Activated T-helper 9 cell treated with anti-CD3 and anti-CD28 coated beads, Interleukin-2, amount 50 U/mL, for 16 hours (primary cell): ENCODE measurements at places on chromosomes 6 and 20.

DNA sequence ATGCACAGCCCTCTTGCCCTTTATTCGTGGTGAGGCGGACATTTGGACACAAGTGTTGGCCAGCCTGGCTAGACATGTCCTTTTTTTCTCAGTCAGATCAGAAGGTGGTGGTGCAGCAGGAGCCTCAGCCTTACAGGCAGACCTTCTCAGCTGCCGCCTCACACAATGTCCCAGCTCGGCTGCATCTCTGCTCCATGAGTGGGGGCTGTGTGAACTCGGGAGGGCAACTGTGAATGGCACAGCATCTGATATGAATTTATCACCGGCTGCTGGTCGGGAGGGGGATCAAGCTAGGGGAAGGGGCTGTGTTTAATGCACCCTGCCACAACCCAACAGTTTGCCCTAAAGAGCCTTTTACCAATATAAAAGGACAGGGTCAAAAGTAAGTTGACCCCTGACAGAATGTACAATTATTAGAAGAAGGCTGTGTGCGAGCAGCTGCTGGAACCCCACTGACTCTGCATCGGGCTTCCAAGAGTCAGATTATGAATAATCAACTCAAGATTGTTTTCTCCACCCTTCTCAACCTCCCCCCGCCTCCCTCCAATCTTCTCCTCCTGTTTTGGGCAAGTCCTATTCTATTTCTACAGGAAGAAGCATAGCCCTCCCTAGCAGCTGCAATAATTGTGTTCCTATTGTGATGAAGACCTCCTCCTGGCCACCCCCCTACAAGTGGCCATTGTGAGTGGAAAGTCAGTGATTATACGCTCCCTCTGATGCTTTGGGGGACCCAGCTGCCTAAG lies 245.2 kb downstream of the PKHD1 start:
- DNase-seq = no peak

DNA sequence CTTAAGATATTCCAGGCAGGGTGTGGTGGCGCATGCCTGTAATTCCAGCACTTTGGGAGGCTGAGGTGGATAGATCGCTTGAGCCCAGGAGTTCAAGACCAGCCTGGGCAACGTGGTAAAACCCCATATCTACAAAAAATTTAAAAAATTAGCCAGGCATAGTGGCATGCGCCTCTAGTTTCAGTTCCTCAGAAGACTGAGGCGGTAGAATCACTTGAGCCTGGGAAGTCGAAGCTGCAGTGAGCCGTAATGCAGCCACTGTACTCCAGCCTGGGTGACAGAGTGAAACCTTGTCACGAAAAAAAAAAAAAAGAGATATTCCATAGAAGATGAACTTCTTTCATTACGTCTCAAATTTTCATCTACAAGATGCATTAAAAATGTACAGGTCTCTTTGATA lies 46.7 kb upstream of the ISM1 start:
- DNase-seq = no peak

- no peak for DNase-seq
These were observed 41.7 kb downstream of the ARFGEF2 start for GRCh38 chr20:48962976-48963771.

DNA sequence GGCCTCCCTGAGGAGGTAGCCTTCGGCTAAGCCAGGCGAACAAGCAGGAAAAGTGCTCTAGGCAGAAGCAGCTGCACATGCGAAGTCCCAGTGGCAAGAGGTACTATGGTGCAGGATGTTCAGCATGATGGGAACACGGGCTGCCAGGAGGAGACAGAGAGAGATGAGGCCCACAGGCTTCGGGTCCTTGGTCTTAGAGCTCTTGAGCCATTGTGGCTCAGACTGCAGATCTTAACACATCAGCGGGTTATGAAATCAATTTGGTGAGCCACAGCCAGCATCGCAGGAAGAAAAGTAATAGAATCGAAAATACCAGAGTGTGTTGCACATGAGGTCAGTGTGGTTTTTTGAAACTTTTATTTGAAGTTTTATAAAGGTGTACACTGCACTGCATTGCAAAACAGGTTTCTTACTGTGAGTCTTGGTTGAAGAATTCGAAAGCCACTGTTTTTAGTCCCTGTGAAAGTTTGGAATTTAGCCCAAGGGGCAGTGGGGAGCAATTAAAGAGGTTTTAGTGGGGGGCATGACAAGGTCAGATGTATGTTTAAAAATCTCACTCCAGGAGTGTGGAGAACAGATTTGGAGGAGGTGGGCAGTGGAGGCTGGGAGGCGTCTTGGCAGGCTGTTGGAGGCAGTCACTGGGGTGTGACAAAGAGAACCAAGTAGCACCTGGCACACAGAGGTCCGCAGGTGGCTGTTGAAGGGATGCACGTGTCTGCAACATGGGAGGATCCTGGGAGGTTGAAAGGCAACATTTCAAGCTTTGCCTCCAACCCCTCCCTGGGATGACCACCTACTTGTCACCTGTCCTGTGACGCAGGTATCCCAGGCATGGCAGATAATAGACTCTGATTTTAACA lies 69.3 kb downstream of the EYA2 start:
- DNase-seq = no peak

- no peak for DNase-seq
These were observed 180.5 kb downstream of the ISM1 start for GRCh38 chr20:13401596-13401995.

DNA sequence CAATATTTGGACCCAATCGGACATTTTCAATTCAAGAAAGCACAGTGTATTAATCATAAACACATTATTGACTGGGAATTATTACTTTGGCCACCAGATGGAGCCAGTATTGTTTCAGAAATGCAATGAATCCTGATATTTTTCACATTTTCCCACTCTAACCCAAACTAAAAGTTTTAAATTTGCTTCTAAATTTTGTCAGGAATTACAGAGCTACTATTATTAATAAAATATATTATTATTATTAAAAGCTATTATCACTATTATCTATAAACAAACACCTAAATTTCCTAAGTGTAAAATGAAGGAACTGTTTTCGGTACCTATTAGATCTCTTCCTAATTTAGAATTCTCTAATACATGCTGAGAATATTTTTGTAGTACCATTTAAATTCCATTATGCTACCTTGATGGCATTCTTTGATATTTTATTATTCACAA lies 245.3 kb downstream of the OGFRL1 start:
- no peak for DNase-seq

- no peak for DNase-seq
These were observed 234.1 kb downstream of the TMEM242 start for GRCh38 chr6:157089258-157089657.

DNA sequence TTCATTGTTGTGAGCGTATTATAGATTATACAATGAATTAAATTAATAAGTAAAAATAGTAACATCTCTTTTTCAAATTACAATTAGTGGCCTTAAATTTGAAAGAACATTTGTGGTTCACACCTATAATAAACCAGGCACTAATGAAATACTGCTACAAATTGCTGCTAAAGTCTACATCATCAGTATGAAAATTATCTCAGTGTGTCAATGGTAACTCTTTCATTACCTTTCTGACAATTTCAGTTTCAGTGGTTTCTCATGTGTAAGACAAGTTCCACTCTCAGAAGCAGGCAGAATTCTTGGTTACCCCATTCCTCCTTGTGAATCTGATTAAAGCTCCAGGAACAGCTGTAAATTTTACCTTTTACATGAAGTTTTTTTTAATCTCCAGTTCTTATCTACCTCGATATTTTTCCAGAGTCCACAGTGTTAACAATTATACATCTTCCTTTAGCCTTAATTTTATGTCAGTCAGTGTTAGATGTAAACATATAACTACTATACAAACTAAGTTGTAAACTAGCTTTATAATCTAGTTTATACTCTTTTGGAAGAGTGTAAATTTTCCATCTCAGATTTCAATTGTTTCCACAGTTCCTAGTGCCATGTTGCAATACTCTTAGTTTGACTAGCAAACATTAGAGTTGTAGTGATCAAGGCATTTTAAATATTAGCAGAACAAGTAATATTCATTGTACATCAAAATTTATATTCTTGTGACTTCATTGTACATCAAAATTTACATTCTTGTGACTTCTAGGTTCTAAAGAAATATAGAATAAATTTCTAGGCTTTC lies 1038.4 kb downstream of the EPHA7 start:
- no peak for DNase-seq

GRCh38 chr6:27100921-27101320 lies 146.6 kb upstream of the PRSS16 start:
- no peak for DNase-seq

- DNase-seq = no peak
These were observed 107.1 kb downstream of the CDYL start for GRCh38 chr6:4883298-4883697.

- DNase-seq = no peak
These were observed 61.8 kb downstream of the EPB41L2 start for GRCh38 chr6:131001111-131001736.

GRCh38 chr20:59664421-59664941 lies 60.1 kb downstream of the PHACTR3 start:
- no peak for DNase-seq

GRCh38 chr6:35173427-35174087 lies 32.4 kb upstream of the TCP11 start:
- no peak for DNase-seq

DNA sequence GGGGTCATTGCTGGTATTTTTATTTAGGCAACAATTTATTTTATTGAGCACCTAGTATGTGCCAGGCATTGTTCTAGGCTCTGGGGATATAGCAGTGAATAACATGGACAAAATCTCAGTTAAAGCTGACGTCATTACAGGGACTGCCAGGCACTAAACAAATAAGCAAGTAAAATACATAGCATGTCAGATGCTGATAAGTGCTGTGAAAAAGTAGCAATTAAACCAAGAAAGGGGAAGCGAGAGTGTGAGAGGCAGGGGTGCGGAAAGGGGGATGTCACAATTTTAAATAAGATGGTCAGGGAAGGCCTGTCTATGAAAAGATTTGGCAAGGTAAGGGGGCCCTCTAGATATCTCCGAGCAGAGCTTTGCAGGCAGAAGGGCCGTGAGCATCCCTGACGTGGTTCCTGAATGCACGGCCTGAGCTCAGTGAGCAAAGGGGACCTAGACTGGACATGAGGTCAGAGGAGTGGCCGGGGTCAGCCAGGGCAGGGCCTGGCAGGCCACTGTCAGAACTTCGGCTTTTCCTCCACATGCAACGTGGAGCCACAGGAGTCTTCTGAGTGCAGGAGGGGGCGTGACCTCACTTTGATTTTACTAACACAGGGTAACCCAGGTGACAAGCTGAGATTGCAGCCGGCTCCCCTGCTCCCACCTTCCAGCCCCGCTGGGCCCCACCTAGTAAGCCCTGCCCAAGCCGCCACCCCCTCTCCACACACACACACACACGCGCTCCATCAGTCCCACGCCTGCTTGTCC lies 24.2 kb upstream of the SIRPA start:
- no peak for DNase-seq

DNA sequence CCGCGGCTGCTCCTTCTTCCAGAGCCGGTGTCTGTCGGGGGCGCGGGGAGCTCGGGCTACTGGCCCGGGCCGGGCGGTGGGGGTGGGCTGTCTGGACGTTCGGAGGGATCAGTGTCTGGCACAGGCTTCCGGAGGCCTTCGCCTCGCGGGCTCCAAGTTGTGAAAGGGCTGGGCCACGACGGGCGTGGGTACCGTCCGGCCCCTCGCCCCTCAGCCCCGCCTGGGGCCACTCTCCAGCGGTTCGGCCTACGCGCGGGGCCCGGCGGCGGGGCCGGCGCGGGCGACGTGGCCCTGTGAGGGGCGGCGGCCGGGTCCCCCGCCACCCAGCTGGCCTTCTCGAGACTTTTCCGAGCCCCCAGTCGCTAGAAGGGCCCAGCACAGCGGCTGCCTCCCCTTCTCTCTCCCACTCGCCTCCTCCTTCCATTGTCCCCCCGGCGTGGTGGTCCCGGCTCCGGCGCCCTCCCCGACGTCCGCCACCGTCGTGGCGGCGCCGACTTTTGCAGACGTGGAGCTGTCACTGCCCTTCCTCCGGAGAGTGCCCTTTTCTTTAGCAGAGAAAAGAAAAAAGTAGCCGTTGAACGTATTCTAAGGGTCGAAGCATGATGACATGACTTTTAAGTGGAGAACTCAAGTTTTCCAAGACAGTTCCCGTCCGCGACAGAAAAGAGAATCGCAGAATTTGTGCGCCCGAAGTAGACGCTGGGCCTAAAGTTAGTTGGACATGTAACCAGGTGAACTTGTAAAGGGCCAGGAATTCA lies 571 bp downstream of the ITCH start:
- DNase-seq = no peak

DNA sequence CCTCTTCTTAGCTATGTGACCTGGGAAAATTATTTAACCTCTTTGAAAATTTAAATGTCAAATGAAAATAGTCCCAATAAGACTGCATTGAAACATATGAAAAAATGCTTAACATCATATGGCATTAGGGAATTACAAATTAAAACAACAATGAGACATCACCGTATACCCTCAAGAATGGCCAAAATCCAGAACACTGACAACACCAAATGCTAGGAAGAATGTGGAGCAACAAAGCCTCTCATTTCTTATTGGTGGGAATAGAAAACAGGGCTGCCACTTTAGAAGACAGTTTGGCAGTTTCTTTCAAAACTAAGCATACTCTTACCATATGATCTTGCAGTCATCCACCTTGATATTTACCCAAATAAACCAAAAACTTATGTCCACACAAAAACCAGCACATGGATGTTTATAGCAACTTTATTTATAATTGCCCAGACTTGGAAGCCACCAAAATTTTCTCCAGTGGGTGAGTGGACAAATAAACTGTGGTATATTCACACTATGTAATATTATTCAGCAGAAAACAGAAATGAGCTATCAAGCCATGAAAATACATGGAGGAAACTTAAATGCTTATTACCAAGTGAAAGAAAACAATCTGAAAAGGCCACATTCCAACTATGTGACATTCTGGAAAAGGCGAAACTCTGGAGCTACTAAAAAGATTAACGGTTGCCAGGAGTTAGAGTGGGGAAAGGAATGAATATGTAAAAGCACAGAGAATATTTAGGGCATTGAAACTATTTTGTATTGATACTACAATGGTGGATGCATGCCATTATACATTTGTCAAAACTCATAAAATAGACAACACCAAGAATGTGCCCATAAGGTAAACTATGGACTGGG lies 459.9 kb downstream of the GRIK2 start:
- DNase-seq = no peak

DNA sequence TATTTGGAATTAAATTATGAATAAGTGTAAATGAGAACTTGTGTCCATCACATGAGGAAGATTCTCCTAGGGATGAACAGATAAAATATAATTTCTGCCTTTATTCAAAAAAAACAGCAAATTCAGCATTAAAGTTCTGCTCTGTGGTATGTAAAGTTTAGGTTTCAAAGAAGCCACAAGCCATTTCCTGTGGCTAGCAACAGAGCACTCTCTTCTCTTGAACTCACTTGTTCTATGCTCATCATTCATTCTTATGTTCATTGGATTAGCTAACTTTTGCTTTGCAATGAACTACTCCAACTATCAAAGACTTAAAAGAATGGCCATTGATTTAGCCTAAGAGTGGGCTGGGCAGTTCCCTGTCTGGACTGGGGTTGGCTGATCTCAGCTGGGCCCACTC lies 20.8 kb upstream of the SNRPB2 start:
- DNase-seq = no peak

- DNase-seq = no peak
These were observed 526.8 kb downstream of the CD109 start for GRCh38 chr6:74222768-74223333.

GRCh38 chr6:80642452-80642851 lies 536.0 kb downstream of the BCKDHB start:
- DNase-seq = no peak
